ENCODE measurements at places on chromosomes 3 and 15.

- DNase-seq = no peak
These were observed 87.9 kb upstream of the ZPLD1 start for GRCh38 chr3:102346897-102347296.

DNA sequence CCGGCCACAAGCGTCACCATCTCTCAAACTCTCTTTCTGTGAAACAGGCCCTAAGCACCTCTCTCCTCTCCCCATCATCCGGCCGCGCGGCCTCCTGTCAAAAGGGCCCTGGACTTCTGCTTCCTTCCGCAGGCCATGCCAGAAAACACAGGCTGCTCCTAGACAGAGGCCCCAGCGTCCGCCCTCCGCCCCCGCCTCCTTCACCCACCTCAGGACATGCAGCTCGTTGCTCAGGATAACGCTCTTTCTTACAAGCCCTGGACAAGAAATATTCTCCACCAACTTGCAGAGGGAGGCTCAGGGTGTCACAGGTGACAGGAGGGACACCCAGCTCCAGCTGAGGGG, 212.0 kb downstream of the XXYLT1 start:
- DNase-seq = no peak

DNA sequence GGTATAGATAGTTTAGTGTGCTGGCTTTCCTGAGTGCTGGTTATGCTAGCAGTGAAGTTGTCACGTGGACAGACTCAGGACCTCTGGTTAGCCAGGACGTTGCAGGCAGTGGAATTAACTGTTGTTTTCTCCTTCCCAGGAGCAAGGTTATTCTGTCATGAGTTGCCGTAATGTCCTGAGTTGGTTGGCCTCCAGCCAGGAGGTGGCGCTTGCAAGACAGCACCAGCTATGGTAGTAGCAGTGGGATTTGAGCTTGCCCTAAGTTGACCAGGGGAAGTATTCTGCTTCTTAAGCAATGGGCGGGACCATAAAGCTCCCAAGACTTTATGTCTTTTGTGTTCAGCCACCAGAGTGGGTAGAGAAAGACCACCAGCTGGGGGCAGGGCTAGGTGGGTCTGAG, 240.7 kb upstream of the DNAJC19 start:
- DNase-seq = no peak

GRCh38 chr3:20537234-20537633, 351.2 kb upstream of the SGO1 start:
- no peak for DNase-seq

- DNase-seq = no peak
These were observed 385.5 kb upstream of the PDZRN3 start for GRCh38 chr3:74009961-74010844.

DNA sequence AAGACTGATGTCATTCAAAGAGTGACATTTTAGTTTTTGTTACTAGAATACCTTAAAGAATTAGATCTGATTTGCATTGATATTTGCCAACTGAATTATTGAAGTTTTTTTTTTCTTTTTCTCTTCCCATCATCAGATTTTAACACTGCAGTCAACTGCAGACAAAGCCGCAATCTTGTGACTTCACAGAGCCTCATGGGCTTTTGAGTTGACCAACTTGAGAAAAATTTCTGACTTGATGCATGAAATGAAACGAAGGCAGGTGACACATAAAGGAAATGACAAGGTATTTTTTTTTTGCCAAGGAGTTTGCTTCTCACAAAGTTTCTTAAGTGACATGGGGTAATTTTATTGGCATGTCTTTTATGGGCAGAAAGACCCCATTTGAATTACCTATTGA, 383.7 kb downstream of the GAP43 start:
- DNase-seq = no peak

DNA sequence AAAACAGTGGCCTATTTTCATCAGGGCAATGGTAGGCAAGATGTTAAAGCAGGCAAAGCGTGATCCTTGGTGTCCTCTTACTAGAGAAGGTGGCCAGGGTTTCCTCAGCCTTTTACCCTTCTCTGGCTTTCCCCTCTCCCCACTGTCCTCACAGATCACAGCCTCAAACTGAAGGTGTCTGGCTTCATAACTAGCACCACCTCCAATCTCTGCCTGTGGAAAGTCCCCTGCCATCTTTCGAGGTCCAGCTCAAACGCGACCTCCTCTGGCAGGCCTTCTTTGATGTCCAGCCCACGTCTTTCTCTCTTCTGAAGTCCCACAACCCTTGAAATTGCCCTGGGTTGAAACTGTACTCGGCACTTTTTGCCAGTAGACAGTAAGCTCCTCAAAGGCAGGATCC, 35.9 kb downstream of the CYP19A1 start:
- no peak for DNase-seq

All from NCI-H1930 (cell line).